ENCODE measurements at places on chromosomes 12 and 14. TPM values are rescaled to one million over a fixed set of nuclear protein-coding genes. Genes with fewer than 3 reads are reported as not detected.
A peak's percentile ranks its signal among the peaks of the same experiment; 100 is the strongest.

- H3K36me3 ChIP-seq, result no peaks in the 10 kb centered on the region
- peak overlapping the region; percentile 1 for H3K27ac ChIP-seq
- no peak overlapping the region for H3K4me3 ChIP-seq
- H3K27me3 ChIP-seq, result no peaks in the 10 kb centered on the region
- H3K4me1 ChIP-seq, result peaks cover 53% of the 10 kb centered on the region
- no peak for DNase-seq
These were observed 83.0 kb downstream of the PPFIBP1 start for GRCh38 chr12:27606986-27607385.

DNA sequence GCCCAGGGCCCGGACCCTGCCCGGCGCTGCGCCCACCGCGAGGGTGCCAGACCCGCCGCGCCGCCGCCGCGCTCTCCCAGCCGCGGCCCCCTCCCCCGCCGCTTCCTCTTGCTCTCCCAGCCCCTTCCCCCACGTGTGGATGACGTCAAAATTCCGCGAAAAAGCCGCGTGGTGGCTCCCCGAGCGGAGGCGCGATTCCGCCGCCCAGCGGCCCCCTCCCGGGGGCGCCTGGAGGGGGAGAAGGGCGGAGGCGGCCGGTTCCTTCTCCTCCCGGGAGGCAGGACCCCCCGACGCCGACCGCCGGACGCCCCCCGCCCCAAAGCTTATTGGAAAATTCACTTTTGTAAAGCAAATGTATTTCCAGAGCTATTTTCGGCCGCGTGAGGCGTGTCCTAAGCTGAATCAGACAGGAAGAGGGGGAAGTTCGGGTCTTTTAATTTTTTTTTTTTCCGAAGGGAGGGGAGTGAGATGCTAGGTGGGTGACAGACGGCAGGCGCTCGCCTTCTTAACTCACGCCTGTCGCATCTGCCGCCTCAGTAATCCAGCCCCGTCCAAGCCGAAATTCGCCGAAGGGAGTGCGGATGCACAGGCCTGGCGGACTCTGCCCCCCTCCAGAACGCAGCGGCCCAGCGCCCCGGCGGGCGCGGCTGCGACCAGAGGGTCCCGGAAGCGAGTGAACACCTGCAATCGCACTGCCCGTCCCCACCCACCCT, 4.1 kb upstream of the CCND2 start:
- H3K4me1 ChIP-seq, result no peaks in the 10 kb centered on the region
- no peak for DNase-seq
- no peaks in the 10 kb centered on the region for H3K36me3 ChIP-seq
- no peak overlapping the region for H3K4me3 ChIP-seq
- H3K27ac ChIP-seq, result no peak overlapping the region

GRCh38 chr12:96889273-96889933, 17.7 kb upstream of the NEDD1 start:
- DNase-seq, result no peak
- no peak overlapping the region for H3K4me3 ChIP-seq
- no peak overlapping the region for H3K27ac ChIP-seq

- H3K4me3 ChIP-seq, result no peak overlapping the region
- no peaks in the 10 kb centered on the region for H3K27me3 ChIP-seq
- no peak overlapping the region for H3K27ac ChIP-seq
These were observed 3.4 kb downstream of the CYP46A1 start for GRCh38 chr14:99687284-99688209.

DNA sequence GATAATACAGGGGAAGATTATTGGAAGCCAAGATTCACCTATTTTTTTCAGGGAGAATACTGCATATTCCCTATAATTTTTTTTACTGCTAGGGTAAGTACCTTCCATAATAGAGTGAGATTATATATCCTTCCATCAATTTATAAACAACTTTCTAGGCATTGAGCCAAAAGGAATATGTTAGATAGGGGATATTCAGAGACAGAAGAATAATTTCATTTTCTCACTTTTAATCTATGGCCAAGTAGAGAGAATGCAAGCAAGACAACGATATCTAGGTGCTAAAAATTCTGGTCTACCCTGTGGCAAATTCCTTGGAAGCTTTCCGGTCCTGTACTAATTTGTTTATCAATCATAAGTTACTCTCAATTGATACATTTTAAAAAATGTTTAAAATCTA, 69.7 kb upstream of the STAC3 start:
- no peaks in the 10 kb centered on the region for H3K36me3 ChIP-seq
- H3K4me1 ChIP-seq, result peaks cover 8% of the 10 kb centered on the region
- no peak overlapping the region for H3K4me3 ChIP-seq

DNA sequence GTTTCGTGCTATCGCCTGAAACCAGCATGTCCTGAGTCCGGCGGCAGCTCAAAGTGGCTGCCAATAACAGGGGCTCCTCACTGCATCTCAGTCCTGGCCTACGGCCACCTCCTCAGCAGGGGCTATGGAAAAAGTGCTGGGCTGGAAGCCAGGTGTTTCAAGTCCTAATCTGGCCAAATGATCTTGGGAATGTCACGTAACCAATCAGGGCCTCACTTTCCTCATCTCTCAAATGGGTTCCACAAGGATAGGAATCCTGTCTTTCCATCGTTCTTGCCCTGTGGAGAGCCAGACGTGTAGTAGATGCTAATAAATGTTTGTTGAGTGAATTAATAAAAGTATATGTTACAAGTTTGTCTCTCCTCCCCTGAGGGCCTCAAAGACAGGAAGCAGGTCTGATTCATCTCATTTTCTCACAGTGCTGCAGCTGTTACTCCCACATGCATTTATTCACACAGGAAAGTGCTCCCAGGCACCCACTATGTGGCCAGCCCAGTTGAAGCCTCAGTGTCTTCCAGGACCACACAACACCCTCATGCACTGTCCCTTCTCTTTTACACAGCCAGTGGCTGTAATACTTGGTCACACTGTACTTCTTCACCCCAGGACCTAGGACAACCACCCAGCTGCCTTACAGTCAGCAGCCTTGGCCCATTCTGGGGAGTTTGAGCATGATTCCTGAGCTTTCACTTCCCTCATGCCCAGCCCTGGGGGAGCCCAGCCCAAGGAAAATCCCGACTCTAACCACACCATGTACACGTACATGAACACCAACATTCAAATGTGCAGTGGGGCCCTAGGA, 5.0 kb downstream of the CMKLR1 start:
- no peak for DNase-seq
- H3K27ac ChIP-seq, result no peak overlapping the region
- no peaks in the 10 kb centered on the region for H3K36me3 ChIP-seq
- no peak overlapping the region for H3K4me3 ChIP-seq
- peaks cover 4% of the 10 kb centered on the region for H3K4me1 ChIP-seq

- no peak for DNase-seq
- H3K27me3 ChIP-seq, result no peaks in the 10 kb centered on the region
- no peak overlapping the region for H3K4me3 ChIP-seq
These were observed 49.9 kb upstream of the DYRK2 start for GRCh38 chr12:67598598-67598997.

GRCh38 chr14:98623788-98624415, 648.1 kb downstream of the BCL11B start:
- H3K27ac ChIP-seq, result no peak overlapping the region
- H3K4me1 ChIP-seq, result no peaks in the 10 kb centered on the region
- no peak overlapping the region for H3K4me3 ChIP-seq
- DNase-seq, result no peak
- H3K36me3 ChIP-seq, result no peaks in the 10 kb centered on the region

DNA sequence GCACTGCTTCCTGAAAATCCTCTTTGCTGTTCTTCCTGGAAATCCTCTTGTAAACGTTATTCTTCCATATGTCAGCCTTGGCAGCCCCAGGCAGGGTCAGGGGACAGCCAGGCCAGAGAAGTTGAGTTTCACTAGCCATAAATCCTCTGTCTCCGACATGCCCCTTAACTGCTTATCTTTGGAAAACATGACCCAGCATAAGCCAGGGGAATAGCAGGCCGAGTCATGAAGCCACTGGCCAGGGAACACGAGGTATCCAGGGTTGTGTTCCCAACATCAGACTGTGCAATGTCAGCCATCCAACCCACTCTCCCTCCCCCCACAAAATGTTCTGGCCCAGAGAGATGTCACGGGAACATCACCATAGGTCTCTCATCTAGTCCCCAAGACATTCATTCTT, 453.9 kb downstream of the MED13L start:
- H3K4me1 ChIP-seq, result no peaks in the 10 kb centered on the region
- H3K27me3 ChIP-seq, result no peaks in the 10 kb centered on the region
- no peak overlapping the region for H3K27ac ChIP-seq
- H3K36me3 ChIP-seq, result no peaks in the 10 kb centered on the region
- no peak overlapping the region for H3K4me3 ChIP-seq

GRCh38 chr14:79587875-79588274, 623.4 kb downstream of the DIO2 start:
- no peak for DNase-seq
- no peaks in the 10 kb centered on the region for H3K4me1 ChIP-seq
- no peaks in the 10 kb centered on the region for H3K27me3 ChIP-seq
- H3K27ac ChIP-seq, result no peak overlapping the region
- no peaks in the 10 kb centered on the region for H3K36me3 ChIP-seq
- H3K4me3 ChIP-seq, result no peak overlapping the region

GRCh38 chr14:100007254-100007653, 58.0 kb upstream of the EVL start:
- no peaks in the 10 kb centered on the region for H3K36me3 ChIP-seq
- no peak overlapping the region for H3K4me3 ChIP-seq
- H3K4me1 ChIP-seq, result no peaks in the 10 kb centered on the region
- DNase-seq, result no peak
- no peaks in the 10 kb centered on the region for H3K27me3 ChIP-seq
- H3K27ac ChIP-seq, result no peak overlapping the region

DNA sequence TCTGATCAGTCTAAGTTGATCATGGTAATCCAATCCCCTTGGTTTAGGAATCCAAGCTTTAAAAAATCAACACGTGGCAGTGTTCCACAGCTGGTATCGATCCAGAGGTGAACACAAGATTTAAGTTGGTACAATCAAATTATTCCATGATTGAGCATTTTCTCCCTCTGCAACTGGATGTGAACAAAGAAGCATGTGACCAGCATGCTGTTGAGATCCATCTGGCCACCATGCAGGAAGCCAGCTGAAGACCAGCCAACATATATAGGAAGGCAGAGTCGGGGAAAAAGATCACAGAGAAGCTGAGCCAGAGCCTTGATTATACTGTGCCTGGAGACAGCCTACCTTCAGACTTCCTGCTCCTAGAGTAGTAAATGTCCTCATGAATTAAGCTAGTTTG, 158.3 kb downstream of the SEC23A start:
- H3K4me1 ChIP-seq, result no peaks in the 10 kb centered on the region
- DNase-seq, result no peak
- no peak overlapping the region for H3K4me3 ChIP-seq
- no peaks in the 10 kb centered on the region for H3K36me3 ChIP-seq

DNA sequence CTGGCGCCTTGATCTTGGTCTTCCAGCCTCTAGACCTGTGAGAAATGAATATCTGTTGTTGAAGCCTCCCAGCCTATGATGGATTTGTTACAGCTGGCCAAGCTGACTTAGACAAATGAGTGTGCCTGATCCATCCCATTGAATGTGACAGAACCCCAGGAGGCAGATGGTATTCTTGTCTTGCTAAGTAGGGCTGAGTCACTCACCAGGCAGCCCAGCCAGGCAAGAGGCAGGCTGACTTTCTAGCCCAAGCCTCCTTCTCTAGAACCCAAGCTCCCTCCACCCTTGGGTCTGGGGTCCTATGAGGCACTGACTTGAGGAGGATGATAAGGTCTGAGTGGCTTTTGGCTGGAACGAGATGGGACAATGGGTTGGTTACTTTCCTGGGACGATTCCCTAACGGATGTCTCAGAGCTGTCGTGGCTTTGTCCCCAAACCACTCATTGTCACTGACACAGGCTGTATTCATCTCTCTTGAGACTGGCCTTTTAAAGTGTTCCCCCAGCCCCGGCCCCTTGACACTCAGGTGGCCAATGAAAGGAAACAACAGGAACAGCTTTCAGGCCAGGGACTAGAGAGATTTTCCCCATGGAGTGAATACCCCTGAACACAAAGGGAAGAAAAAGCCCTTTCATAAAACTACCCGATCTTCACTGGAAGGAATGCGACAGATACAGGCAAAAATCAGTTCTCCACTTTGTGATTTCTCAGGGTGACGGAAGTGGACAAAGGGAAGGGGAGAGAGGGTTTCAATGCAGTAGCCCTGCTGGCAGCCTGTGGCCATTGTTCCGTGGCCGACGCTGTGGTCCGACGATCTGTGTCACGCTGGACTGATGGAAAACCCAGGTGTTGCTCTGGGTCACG, 264.2 kb downstream of the AACS start:
- no peaks in the 10 kb centered on the region for H3K4me1 ChIP-seq
- peaks cover 32% of the 10 kb centered on the region for H3K27me3 ChIP-seq
- H3K36me3 ChIP-seq, result no peaks in the 10 kb centered on the region
- no peak for DNase-seq
- H3K27ac ChIP-seq, result no peak overlapping the region

- H3K4me3 ChIP-seq, result no peak overlapping the region
- no peak overlapping the region for H3K27ac ChIP-seq
- H3K4me1 ChIP-seq, result no peaks in the 10 kb centered on the region
- H3K36me3 ChIP-seq, result no peaks in the 10 kb centered on the region
- no peak for DNase-seq
- no peaks in the 10 kb centered on the region for H3K27me3 ChIP-seq
These were observed 55.7 kb upstream of the FRMD6 start for GRCh38 chr14:51595881-51596455.

DNA sequence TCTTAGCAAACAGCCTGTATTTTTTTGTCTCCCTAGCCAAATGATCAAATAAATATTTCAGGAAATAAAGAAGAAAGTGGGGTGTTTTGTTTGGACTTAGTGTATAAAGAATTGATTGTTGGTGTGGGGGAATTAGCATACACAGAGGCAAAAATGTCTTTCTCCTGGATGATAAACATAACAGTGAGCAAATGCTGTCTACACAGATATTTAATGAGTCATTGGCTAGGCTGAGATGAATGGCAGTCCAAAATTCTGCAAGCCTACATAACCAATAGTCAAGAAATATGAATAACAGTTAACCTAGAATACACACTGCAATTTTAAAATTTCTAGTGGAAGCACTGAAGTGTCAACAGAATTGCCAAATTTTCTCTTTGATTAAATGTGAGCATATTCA, 35.8 kb downstream of the MYF5 start:
- DNase-seq, result no peak
- no peaks in the 10 kb centered on the region for H3K27me3 ChIP-seq
- no peaks in the 10 kb centered on the region for H3K4me1 ChIP-seq
- no peaks in the 10 kb centered on the region for H3K36me3 ChIP-seq
- H3K27ac ChIP-seq, result no peak overlapping the region

RFX4 gene
- total RNA-seq, result not detected

LRTM2 gene
- total RNA-seq, result 0.07 TPM

SDS gene
- not detected for total RNA-seq

HOXC6 gene
- total RNA-seq, result 3.1 TPM

TPPP2 gene
- total RNA-seq, result not detected

ITGA7 gene
- total RNA-seq, result 17.8 TPM

LARP4 gene
- total RNA-seq, result 76.3 TPM

ZFHX2 gene
- total RNA-seq, result 3.6 TPM

AQP6 gene
- total RNA-seq, result not detected
